KBM-7 (cell line): ENCODE measurements at places on chromosomes 2 and 18.
A peak's percentile ranks its signal among the peaks of the same experiment; 100 is the strongest.

DNA sequence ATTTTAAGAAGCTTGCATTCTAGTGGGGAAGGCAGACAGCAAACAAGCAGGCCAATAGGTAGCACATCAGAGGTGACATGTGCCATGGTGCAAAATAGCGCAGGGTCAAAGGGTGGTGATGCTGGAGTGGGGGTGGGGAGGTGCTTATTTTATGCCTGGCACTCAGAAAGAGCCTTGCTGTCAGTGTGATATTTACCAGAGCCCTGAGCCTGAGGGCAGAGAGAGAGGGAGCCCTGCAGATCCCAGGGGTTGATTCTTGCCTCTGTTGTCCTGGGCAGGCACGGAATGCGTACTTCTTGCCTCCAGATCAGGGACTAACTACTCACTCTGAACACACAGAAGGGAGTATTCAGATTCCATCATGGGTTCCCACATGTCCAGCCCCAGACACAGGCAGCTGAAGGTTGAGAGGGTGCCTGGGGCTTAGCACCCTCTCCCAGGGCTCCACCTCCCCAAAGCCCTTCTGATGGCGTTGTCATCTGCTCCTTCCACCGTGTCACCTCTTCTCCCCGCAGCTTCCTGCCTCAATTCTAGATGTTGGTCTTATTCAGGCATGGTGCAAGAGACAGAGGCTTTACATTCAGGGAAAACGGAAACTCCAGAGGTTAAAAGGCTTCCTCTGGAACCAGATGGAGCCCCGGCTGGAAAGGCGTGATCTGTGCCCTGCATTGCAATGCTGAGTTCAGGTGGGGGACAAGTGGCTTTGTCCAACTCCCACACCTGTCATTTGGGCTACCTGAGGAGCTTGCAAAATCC lies 252.3 kb downstream of the HAUS1 start:
- no peak for DNase-seq

GRCh38 chr2:56100791-56101312 lies 82.9 kb upstream of the CCDC85A start:
- DNase-seq = no peak

- DNase-seq = no peak
These were observed 38.9 kb downstream of the DHRS9 start for GRCh38 chr2:169108099-169108884.

- peak; percentile 17 for DNase-seq
These were observed 369.2 kb downstream of the GALNT13 start for GRCh38 chr2:154240921-154241379.

DNA sequence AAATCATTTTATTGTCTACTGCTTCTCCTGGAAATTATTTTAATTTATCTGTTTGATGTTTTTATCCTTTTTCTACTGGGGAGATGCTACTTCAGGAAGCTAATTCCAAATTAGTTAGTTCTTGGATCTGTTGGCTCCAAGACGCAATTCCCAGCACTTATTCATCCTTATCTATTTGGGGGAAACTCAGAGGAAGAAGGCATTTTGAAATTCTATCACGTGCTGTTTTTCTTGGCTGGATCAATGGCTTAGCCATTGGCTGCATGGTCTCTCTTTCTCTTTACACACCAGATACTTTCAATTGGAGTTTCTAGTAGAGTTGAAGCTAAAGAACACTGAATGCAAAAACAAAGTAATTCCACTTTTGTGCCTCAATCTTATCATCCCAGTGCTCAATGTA lies 98.3 kb downstream of the RAPGEF4 start:
- no peak for DNase-seq

- no peak for DNase-seq
These were observed 105.8 kb downstream of the GALNT14 start for GRCh38 chr2:31032475-31032874.

DNA sequence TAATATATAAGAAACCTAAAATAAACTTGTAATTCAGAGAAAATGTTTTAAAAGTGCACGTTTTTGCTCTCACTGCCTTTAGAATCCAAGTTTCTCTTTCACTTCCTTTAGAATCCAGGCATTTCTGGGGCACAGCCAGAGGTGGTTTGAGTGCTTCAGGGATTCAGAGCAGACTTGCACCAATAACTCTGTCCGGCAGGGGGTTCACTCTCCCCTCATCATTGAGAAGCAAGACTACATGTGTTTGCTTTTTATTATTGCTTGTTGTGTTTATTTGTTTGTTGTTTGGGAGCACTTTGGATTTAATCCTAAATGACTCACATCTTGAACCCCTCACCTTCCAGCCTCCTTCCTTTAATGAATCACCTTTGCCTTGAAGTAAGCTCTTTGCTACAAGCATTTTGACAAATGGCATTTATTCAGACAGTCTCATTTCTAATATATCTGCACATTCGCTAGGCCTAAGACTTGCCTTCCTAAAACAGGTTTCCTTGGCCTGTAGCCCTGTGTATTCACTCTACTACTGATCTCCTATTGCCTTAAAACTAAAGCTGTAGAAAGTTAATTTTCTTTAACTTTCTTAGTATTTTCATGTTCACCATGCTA lies 233.5 kb upstream of the ATP5MC3 start:
- DNase-seq = peak; percentile 33

GRCh38 chr2:147482916-147483669 lies 361.7 kb upstream of the ACVR2A start:
- DNase-seq = no peak

DNA sequence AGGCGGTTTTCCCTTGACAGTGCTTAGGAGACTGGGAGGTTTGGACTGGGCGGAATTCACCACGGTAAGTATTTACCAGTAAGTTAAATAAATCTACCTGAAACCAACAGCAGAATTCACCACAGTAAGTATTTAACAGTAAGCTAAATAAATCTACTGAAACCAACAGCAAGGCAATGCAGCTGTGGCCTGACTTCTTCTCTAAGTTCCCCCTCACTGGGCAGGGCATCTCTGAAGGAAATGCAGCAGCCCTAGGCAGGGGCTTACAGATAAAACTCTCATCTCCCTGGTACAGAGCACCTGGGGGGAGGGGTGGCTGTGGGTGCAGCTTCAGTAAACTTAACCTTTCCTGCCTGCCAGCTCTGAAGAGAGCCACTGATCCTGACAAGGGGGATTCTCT lies 432.5 kb upstream of the LRRTM1 start:
- no peak for DNase-seq

DNA sequence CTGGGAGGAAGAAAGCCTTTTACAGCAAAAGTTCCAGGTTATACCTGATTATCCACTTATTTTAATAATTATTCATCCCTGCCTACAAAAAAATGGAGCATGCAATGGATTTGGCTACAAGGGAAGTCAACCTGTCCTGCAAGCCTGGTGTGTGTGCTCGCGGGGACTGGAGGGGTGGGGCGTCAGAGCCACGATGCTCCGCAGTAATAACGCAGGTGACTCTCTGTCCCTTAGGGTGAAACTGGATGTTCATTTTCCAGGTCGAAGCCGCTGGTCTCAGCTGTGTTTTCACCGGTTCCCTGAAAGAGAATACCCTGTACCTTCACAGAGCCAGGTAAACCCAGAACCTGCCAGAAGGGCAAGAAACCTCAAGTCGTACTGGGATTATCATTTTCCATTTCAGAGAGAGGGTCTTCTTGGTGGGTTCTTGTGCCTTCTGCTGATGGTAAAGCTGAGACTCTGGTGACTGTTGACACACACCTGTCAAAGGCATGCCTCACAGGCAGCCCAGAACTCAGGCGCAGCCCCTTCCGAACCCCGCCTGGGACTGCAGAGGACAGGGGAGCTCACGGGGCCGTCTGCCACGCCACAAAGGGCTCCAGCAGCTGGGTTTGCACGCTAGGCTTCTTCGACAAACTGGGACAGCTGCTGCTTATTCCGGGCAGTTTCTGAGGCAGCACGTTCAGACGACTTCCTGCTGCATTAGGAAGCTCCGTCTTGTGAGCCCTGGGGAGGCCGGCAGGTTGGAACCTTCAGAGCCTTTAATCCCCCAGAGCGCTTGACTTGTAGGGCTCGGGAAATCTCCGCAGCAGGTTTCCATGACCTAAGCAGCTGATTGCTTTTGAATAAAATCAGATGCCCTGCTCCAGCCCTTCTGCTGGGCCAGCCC lies 58.6 kb downstream of the KCNG2 start:
- peak; percentile 11 for DNase-seq

DNA sequence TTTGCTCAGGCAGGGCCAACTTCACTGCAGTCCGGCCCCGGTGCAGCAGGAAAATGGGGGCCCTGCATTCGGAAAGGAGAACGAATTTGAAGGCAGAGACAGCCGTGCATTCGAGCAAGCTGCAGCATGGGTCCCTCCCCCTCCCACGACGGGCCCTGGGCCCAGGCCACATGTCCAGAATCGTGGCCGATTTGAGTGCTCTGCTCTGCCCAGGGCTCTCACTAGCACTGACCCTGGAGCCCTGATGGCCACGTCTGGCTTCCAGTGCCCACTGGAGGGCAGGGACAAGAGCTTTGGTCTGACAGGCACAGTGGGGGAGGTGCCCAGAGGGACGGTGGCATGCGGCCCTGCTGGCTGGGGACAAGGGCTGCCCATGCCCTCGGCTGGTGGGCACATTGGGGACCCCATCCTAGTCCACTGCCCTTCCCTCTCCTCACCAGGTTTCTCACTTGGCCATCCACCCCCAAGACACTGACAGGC lies 14.4 kb upstream of the KLHL30 start:
- DNase-seq = no peak

- DNase-seq = no peak
These were observed 370.1 kb downstream of the FBXO15 start for GRCh38 chr18:73777356-73778031.

DNA sequence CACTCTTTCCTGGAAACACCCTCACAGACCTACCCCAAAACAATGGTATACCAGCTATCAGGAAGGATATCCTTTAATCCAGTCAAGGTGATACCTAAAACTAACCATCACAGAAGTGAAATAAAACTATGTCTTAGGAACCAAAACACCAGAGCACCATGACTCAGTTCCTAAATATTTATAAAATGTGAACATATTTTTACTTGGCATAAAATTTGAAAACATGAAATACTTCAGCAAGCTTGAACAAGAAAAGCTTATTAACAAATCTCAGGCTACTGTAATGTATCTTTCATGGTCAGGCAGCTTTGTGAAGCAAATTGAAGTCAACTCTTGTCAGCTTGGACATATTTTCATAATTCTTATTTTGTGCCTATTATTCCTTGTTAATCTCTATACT lies 440.8 kb upstream of the CDH20 start:
- DNase-seq = no peak

GRCh38 chr2:70420143-70420542 lies 118.3 kb upstream of the FAM136A start:
- no peak for DNase-seq

DNA sequence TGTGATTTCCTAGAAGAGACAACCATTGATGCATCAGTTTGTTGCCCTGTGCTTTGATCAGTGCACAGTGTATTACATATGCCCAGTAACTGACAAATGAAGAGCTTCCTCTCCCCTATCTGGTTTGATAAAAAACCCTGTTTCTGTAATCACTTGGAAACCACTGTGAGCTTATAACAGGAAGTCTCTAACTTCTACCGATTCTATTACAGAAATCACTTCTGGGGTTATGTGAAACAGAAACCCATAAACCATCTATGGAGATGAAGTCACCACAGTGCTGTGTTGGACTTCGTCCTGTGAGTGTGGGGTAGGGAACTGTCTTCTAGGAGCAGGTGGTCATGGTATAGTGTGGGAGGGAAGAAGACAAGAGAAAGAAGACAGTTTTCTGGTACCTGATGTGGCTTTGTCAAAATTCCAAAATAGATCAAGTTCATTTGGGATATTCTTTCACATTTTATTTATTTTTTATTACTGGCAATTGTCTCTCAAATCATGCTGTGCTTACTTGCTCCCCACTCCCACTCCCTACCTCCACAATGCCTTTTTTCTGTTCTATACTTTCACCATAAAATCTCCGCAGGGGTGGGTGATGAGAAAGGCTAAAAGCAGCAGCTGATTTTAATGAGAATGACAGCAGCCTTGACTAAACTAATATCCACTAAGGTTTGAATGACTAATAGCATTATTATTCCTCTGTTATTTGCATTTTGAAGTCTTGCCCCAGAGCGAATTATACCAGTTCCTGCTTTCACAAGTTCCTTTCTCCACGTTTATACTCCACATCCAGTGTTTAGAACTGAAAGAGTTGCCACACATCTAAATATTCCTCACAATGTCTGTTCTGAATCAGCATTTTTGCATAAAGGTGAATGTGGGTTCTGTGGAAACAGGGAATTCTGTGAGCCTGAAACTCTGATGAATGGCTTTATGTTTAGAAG lies 41.7 kb upstream of the RND3 start:
- DNase-seq = no peak

- no peak for DNase-seq
These were observed 226.3 kb upstream of the HDAC4 start for GRCh38 chr2:239626961-239627592.

DNA sequence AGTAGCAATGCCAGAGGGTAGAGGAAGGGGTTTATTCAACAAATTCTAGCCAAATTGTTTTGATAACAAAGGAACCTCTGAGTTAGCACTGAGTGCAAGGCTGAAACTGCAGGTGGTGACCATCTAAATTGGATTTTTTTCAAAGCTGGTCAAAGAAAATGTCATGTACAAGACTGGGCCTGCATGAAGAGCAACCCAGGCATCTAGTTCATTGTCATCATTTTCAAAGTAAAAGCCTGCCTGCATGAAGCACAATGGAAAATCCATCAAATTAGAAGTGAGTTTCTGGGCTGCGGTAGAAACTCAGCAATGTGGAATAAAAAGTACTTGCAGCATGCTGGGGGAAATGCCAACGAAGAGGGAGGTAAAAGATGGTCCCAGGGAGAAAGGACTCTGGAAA lies 80.8 kb upstream of the PPP1CB start:
- no peak for DNase-seq

DNA sequence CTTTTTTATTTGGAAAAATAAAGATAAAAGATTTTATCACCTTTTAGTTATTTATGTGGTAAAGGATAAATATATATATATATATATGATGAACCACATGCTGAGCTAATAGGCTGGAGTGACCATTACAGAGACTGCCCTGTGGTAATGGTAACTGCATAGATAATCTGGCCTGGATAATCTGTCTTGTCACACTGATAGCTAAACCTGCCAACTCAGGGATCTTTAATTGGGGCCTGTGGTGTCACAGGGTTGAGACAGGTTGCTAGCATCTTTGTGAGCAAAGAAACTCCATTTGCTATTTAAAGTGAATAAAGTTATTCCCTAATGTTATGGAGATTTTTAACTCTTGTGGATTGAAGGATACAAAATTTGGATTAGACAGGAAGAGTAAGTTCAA lies 203.0 kb downstream of the PHLPP1 start:
- DNase-seq = no peak

DNA sequence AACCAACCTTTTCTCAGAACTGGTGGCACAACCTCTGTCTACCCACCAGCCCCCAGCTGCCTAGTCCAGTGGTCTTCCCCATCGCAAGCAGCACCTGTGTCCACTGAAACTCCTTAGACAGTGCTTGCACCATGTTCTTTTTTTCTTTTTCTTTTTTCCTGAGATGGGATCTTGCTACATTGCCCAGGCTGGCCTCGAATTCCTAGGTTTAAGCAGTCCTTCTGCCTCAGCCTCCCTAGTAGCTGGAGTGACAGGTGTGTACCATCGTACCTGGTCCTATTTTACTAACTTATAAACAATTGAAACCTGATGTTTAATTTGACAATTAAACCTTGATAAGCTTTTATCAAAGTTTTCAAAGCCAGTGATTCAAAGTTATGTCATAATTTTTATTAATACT lies 30.8 kb downstream of the SANBR start:
- no peak for DNase-seq
